ENCODE measurements at places on chromosomes 7 and 10.
A peak's percentile ranks its signal among the peaks of the same experiment; 100 is the strongest.

DNA sequence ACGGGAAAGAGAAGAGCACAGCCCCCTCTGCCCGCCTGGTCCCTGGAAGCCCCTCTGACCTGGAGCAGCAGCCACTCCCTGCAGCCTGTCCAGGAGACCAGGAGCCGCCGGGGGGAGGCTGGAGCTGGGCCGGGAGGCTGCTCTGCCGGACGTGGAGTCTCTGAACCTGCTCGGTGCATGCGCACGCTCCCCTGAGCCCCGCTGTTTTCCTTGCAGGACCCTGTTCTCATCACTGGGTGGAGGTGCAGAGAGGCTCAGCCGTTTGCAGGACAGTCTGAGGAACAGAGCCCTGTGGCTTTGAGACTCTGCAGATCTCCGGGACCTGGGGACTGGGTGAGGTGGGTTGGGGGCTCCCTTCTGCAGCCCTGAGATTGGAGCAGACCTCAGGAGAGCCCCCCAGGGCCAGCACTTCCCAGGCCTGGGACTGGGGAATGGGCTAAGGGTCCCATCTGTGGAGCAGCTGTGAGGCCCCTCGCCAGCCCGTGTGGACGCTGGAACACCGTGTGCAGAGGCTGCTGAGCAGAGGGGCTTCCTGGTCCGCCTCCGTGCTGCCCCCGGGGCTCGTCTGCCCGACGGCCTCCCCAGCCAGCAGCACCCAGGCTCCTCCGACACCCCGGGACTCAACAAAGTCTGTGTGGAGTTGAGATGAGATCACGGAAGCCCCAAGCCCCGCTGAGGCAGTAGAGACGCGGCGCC, 48.5 kb upstream of the ADGRA1 start:
- DNase-seq: no peak

GRCh38 chr10:73917566-73918305, 6.8 kb downstream of the PLAU start:
- DNase-seq: no peak

DNA sequence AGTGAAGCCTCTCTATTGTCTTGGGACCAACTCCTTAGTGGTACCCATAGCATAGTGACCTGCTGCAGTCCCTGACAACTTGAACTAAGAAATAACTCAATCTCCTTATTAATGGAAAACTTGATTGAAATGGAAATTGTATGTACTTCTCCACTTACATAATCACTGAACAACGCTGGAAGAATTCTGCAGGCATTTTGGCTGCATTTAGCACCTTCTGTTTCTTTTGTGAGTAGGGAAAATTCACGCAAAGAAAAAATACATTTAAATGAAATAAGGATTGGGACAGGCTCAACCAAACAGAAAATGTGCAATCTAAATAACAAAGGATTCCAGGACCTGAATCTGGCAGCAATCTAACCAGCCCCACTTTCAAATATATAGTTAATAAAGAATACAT, 126.9 kb upstream of the GHITM start:
- DNase-seq: no peak

DNA sequence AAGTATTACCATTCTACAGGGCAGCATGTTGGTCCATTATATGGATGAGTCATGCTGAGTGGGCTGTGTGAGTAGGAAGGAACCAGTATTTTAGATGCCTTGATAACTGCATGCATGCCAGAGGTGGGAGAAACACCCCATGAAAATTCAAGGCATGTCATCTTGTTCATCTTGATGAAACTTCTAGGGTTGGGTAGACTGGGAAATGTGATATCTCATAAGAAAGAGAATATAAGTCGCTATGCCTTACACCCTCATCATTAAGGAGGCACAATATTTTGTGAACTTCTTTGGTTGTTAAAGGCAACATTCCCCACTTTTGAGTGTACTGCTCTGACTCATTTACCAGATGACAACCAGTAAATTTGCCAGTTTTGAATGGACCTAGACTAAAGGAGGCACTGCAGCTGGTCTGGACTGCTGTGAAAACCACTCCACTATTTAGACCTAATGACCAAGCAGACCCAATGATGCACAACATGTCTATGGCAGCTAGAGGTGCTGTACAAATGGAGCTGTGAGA, 48.0 kb downstream of the ZNF365 start:
- peak; percentile 58 for DNase-seq

Measured in non-pigmented ciliary epithelial cell (primary cell).